NCI-H345 (cell line): ENCODE measurements at places on chromosomes 2 and 18.

DNA sequence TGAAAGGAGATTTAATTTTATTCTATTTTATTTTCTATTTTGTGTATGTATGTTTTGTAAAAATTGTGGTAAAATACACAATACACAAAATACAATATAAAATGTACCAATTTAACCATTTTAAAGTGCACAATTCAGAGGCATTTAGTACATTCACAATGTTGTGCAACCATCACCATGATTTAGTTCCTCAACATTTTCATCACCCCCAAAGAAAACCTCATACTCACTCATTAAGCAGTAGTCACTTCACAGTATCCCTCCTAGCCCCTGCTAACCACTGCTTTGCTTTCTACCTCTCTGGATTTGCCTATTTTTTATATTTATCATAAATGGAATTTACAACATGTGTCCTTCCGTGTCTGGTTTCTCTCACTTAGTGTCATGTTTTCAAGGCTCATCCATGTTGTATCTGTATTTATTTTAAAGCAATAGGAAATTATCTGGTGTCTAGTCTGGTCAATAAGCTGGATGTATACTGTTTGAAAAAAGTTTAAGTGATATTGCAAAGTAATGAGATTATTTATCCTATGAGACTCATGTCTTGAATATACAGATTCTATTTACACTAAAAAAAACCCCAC is 77.9 kb upstream of the GLS start:
- no peak for DNase-seq

DNA sequence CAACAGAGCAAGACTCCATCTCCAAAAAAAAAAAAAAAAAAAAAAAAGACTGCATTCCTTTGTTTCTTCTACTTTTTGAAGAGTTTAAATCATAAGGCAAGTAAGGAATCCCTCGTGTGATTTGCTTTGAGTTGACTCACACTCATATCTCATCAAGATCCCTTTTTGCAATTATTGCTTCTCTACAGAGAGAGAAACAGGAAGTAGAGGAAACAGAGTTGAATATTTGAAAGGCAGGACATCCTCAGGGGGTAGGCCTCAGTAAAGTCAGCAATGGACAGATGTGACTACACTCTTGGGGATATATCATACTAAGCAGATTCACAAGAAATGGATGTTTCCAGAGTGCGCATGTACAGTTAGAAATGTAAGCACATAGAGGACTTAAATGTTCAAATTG is 11.2 kb upstream of the EFR3B start:
- no peak for DNase-seq

GRCh38 chr2:127640082-127641072 is 5.6 kb upstream of the GPR17 start:
- no peak for DNase-seq

DNA sequence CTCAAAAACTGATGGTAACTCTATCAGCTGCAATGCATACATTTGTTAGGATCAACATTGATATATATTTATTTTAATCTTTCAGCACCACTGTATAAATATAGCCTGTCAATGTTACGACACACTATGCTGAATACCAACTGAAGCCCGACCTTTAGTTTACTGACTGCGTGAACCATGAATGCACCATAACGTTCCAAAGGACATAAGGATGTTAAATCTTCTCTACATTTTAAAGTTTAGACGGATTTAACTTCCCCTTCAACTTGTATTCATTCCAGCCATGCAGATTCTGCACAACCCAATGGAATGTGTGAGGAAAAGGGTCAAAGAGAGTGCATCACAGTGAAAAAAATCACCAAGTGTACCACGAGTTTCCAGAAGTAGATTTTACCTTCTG is 489.5 kb downstream of the IRS1 start:
- no peak for DNase-seq

DNA sequence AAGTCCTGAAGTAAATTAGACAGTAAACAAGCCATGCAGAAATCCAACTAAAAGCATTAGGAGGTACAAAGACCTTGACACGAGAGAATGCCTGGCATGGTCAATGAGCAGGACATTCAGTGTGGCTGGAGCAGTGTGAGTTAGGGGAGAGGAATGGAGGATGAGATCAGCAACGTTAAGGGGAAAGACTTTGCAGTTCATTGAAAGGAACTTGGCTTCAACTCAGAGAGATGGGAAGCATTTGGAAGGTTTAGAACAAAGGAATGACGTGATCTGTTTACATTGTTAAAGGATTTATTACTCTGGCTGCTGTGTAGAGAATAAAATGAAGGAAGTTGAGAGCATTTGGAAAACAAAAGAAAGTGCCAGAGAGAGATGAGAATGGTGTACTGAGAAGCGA is 621.3 kb downstream of the XIRP2 start:
- DNase-seq: peak; percentile 79

DNA sequence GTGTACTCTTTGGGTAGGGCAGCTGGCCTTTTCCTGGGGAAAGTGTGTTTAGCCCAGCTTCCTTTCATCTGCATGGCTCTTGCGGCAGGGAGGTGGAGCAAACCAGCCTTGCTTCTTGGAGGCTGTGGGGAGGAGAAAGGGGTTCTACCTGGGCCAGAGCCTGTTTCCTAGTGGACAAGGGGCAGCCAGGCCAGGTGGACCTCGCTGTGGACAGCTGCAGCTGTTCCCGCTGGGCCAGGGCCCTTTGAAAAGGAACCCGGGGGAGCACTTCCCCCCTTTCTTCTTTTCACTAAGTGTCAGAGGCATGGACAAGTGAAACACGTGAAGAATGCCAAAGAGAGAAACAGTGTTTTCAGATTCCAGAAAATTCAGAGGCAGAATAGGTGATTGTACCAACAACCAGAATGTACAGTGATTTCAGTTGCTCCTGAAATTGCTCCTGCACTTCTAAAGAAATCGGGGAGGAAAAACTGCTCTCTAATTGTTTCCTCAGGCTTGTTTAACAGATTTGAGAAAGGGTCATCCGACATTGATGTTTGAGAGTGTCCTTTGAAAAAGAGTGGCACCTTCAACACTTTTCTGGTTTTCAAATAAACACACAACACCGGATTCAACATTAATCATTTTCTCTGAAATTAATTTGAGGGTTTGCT is 3.9 kb downstream of the GLI2 start:
- DNase-seq: peak; percentile 14

GRCh38 chr2:16253291-16253690 is 312.9 kb downstream of the MYCN start:
- DNase-seq: no peak

DNA sequence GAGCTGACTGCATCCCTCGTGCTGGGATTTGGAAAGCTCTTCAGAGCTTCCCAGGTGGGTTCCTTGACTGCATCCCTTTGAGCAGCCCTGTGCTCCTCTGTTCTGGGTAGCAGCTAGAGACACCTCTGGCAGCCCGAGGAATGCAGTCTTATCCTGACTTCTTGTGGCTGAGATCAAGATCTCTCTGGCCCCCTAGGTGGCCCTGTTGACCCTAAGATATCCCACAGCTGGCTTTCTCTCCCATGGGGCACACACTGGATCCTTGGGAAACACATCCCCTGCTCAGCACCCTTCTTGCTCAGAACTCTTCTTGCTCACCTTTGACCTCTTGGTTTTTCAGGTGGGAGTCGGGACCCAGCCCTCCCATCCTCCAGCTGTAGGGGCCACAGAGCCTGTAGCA is 237.2 kb downstream of the TSN start:
- DNase-seq: no peak

- DNase-seq: peak; percentile 19
Measured at GRCh38 chr2:75466708-75467311, 93.9 kb downstream of the EVA1A start.

DNA sequence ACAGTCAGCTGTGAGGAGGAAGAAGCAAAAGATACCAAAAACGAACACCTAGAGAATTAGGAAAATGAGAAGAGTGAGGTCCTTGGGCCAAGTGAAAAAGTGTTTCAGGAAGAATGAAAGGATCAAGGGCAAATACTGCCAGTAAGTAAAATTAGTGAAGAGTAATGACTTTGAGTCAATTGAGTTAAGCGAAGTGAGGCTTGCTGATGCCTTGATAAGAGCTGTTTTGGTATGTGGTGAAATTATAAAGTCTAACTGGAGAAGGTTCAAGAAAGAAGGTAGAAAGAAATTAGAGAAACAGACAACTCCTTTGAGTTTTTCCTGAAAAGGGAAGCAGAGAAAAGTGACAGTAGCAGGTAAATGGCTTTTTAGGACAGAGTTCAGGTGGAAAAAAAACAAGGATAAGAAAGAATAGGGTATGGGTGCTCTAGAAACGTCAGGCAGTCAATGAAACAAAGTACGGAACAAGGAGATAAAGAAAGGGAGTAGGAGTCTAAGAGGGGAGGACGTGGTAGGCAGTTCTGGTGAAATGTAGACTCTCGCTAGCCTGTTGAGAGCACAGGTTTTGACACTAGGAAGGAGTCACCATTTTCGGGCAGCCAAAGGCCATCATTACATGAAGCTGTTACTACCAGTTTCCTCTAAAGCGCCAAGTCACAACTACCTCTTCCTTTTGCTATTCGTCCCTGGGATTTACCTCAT is 42.9 kb downstream of the SMC6 start:
- no peak for DNase-seq

DNA sequence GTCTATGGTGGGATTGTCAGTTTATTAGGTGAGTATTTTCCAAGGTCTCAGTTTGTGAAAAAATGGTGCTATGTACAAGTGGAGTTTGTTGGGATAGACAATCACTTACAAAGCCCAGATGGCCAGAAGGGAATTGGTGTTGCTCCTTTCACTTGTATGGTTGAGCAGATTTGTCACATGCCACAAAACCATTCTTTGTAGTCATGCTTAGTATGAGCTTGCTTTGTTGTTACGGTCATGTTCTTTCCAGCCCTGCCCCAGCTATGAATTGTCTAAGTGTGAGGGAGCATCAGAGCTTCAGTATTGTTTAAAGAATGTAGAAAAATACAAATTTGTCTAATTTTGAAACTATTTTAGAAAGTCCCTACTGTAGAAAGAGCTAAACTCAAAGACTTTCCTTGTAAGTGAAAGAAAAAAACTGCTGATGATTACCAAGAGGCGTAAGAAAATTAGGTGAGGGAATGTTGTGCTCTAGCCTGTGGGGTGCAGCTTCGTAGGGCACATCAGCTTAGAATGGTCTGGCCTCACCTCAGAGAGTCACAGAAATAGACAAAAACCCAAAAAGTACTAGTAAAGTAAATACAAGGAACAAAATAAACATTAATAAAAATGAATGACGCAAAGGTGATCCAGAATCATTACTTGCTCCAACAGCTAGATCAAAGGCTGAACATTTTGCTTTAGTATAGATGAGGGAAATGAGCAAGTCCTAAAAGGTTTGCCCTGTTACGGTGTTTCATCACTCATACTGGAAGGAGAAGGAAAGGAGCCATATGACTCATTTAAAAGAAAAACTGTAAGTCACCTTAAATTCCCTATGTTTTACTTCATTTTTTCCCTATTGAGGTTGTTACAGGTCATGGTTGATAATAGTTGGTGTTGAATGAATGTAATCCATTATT is 9.2 kb downstream of the TGIF1 start:
- no peak for DNase-seq

DNA sequence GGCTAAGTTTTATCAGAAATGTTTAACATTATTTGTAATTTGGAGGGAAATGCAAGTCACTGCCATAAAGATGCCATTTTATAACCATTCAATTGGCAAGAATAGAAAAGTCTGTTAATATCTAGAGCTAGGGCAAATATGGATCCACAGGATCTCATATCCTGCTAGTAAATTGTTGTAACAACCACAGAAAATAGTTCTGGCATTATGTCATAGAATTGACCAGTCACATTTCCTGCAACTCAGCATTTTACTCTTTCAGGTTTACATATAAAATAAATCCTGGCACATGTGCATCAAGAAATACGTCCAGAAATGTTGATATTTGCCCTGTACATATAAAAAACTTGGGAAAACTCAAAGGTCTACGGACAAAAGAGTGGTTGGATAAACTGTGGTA is 32.9 kb downstream of the OSBPL6 start:
- DNase-seq: no peak

DNA sequence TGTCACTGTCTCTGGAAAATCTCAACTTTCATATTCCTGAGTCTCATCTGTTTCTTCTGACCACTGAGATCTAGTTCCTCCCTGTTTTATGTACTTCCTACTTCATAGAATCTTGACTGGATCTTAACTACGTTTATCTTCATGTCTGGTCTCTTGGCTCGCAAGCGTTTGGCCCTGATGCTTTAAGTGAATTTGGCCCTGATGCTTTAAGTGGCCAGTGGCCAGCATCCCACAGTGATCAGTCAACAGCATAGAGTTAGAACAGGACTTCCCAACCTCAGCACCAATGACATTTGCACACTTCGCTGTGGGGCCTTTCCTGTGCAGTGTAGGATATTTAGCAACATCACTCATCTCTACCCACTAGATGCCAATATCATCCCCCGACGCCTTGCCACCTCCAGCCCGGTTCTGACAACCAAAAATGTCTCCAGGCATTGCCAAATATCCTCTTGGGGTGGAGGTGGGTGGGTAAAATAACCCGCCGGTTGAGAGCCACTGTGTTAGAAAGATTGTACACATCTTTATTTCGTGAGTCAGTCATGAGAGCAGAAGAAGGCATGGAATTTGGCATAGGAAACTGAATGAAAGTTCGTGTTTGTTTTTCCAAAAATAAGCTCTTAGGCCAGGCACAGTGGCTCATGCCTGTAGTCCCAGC is 12.2 kb downstream of the TM4SF20 start:
- no peak for DNase-seq

GRCh38 chr2:179917272-179917671 is 55.9 kb upstream of the ZNF385B start:
- no peak for DNase-seq

- no peak for DNase-seq
Measured at GRCh38 chr2:46530639-46531038, 51.3 kb downstream of the TMEM247 start.

DNA sequence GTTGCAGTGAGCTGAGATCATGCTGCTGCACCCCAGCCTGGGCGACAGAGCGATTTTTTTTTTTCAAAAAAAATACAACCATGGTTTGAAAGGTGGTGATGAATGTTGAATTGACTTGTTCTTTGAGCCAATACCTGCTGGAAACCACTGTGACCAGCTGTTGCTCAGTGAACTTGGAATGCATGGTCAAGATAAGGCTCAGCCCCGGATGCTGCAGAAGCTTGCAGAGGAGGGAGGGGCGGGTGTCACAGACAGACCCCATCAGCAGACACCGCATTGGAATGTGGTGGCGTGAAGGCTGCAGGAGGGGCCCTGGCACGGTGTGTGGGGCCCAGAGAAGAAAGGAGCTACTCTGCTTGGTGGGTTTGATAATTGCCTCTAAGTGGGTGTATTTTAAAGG is 91.6 kb downstream of the ITGB1BP1 start:
- DNase-seq: no peak

GRCh38 chr2:119349289-119349688 is 17.3 kb downstream of the C2orf76 start:
- DNase-seq: no peak

GRCh38 chr2:128686881-128687555 is 368.4 kb upstream of the HS6ST1 start:
- no peak for DNase-seq
